ENCODE measurements at places on chromosomes 1 and 21. TPM values are rescaled to one million over a fixed set of nuclear protein-coding genes. Genes with fewer than 3 reads are reported as not detected.

- no peak for DNase-seq
Observed at GRCh38 chr1:166900987-166901386, 24.9 kb upstream of the TADA1 start.

DNA sequence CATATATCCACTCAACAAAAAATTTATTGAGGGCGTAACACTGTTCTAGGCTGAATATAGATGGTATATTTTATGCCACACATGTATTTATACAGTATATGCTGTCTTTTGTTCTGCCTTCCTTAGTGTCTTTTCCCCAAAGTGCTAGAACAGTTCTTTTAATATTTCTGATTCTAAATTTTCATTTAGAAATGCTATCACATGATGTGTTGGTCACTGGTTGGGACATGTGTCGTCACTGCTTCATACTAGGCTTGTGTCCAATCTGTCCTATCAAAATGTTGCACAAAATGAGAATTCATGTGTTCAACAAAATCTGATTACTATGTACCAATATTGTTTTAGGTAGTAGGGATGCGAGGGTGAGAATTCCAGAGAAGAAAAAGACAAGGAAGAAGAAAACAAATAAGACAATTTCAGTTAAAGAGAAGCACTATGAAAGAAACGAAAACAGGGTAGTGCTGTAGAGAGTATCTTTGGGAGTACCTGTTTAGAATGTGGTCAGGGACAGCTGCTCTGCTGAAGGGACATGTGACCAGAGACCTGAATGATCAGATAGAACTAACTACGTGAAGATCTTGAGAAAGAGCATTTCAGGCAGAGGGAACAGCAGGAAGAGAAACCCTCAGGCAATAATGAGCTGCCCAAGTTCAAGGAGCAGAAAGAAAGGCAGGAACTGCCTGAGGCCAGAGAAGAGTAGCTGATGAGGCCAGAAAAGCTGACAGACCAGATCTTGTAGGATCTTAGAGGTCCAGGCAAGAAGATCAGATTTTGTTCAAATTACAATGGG is 1.3 kb downstream of the KMO start:
- DNase-seq: peak; percentile 65

- DNase-seq: no peak
Observed at GRCh38 chr1:7536891-7537591, 234.1 kb upstream of the VAMP3 start.

- no peak for DNase-seq
Observed at GRCh38 chr1:155691992-155692528, 3.2 kb downstream of the DAP3 start.

DNA sequence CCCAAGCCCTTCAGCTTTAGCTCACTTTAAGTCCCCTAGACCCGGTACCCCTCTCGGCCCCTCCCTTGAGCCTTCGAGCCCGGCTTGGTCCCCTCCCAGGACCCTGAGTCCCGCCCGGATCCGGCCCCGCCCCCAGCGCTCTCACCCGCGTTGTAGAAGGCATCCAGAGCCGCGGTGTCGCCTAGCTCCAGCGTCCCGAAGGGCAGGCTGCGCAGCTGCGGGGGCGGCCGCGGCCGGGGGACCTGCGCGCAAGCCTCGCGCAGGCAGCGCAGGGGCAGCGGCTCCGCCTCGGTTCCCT is 699 bp downstream of the MAP3K6 start:
- peak; percentile 67 for DNase-seq

DNA sequence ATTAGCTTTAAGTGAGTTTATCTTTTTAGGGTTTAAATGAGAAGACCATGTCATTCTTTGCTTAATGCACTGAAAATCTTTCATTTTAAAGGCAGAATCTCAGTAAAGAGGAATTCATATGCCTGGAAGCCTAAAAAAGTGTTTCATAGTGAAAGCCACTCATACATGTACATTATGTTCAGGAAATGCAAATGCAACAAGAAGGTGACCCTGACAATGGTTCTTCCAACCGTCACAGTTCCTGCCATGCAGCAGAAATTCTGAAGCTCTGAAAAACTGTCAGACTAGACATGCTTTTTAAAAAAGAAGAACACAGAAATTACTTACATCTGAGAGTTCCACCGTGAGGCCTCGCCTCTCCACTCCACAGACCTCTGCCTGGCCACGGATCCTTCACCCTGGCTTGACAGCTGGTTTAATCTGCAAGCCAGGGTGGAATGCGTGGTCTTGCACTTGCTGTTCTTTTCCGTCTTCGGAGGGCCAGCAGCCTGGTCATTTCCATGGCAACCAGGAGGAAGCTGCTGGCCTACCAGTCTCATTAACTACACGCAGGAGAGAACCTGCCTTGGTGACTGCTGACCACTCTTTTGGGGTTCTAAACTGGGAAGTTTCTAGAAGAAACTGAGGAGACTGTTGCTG is 41.8 kb upstream of the PAXBP1 start:
- no peak for DNase-seq

DNA sequence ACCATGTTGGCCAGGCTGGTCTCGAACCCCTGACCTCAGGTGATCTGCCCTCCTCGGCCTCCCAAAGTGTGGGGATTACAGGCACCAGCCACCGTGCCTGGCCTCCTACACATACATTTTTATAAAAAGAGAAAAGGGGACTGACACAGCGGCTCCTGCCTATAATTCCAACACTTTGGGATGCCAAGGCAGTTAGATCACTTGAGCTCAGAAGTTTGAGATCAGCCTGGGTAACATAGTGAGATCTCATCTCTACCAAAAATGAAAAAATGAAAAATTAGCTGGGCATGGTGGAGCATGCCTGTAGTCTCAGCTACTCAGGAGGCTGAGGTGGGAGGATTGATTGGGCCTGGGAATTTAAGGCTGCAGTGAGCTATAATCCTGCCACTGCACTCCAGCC is 23.4 kb downstream of the ZNF281 start:
- DNase-seq: no peak

DNA sequence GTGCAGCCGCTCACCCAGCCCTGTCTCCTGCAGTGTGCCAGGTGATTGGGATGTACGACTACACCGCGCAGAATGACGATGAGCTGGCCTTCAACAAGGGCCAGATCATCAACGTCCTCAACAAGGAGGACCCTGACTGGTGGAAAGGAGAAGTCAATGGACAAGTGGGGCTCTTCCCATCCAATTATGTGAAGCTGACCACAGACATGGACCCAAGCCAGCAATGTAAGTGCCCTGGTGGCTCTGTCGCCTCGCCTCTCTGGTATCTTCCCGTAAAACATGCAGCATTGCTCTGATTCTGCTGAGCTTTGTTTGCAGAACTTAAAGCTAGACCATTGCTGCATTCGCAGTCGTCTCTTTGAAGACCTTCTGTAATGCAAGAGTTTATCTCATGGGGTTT is 79.2 kb downstream of the ATP5PO start:
- DNase-seq: peak; percentile 15

DNA sequence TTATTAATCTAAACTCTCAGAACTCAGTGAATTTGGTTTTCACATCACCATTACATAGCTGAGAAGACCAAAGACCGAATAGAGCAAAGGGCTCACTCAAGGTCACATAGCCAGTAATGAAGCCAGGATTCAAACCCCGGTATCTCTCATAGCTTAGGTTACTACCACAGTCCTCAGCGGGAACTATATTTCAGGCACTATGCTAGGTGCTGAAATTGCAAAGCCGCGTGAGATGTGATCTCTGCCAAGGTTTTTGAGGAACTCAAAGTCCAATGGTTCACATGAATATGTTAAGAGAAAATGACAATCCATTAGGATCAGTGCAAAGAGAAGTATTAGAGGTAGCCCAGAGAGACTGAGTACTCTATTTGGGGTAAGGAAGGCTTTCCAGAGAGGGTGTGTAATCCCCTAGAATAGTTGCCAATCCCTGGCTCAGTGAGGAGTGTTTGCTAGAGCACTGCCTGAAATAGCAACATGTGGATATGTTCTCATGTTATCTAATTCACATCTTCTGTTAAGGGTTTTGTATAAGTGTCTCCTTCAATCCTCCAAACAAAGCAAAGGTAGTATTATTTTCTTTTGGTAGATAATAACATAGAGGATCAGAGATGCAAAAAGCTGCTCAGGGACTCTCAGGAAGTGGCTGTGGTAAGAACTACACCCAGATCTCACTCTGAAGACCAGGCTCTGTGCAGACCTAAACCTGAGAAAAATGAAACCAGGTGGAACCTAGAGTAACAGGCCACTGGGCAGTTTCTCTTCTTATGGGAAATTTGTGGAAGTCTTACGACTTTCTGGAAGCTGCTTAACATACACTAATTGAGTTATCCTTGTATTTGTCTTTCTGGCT is 93.1 kb upstream of the C8B start:
- no peak for DNase-seq

DNA sequence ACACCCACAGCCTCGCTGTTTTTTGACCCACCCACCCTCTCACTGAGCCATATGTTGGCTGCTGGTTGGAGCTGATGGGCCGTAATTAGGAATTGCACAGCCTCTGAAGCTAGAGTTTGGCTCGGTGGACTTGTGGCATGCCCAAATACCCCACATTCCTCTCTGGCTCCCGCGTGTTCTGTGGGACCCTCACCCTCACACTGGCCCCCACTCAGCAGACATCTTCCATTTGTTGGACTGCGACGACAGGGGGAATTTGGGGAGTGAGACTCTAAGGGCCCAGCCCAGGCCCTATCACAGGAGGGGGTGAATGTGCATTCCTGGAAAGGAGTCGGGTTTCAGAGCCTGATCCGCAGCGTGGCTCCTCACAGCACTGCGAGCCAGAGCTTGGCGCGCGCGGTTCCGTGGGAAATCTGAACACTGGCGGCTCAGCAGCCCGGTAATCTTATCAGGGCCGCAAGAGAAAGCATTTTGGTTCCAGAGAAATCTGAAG is 5.2 kb downstream of the RCSD1 start:
- no peak for DNase-seq

PDE9A gene
- 0.33 TPM for total RNA-seq

ACBD6 gene
- total RNA-seq: 69.6 TPM

HORMAD1 gene
- not detected for total RNA-seq

OLIG2 gene
- not detected for total RNA-seq
